ENCODE measurements at places on chromosomes 2 and 18.

DNA sequence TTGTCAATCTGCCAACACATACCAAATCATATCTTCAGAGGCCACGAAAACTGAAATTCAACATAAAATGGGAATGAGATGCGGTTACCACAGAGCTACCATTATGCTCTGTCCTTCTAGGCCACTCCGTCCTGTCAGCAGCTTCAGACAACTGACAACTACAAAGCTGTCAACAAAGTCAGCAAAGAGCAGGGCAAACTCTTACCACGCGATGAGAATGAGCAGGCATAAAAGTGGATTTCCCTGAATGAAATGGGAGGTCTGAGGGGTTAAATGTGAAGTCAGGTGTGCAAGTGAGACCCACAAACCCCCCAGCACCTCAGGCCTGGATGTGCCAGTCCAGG lies 130.1 kb downstream of the LNPK start:
- DNase-seq = no peak

DNA sequence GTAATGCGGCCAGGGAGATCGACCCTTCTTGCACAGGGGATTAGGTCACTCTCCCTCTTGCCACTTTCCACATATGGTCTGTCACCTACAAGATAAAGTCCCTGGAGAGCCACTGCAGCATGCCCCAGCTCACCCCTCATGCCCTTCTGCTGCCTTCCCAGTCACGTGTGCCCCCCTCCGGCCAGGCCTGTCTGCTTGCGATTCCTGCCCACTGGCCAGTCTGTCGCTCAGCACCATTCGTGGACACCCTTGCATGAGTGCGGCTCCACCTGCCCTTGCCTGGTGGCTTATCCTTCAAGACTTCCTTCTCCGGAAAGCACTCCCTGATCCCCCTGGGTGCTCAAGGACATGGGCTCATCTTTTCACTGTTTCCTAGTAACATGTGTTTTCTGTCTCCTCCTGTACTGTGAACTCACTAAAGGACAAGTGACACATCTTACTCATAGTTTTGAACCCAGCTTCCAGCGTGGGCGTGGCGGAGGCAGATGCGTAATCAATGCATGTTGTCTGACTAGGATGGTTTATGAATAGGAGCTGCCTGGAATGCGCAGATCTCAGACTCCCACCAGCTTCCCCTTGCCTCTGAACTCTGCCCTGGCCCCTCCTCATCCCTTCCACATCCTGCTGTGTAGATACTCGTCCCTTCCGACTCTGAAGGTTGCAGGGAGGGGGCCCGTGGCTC lies 7.8 kb upstream of the NT5DC4 start:
- no peak for DNase-seq

DNA sequence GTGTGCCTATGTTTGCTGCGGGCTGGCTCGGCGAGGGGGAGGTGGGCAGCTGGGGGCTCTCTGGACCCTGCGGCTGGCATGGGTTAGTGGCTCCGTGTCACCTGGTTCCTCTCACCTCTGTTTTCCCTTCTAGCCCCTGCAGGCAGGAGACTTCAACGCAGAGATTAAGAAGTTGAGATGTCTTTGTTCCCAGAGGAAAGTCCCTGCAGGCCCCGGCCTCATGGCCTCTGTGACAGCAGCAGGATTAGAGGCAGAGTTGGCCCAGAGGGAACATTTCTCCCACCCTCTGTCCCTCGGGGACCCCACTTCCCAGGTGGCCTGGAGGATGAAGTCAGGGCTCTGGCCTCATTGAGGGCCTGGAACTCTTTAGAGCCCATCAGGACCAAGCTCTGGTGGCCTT lies 56.5 kb downstream of the HPCAL1 start:
- no peak for DNase-seq

DNA sequence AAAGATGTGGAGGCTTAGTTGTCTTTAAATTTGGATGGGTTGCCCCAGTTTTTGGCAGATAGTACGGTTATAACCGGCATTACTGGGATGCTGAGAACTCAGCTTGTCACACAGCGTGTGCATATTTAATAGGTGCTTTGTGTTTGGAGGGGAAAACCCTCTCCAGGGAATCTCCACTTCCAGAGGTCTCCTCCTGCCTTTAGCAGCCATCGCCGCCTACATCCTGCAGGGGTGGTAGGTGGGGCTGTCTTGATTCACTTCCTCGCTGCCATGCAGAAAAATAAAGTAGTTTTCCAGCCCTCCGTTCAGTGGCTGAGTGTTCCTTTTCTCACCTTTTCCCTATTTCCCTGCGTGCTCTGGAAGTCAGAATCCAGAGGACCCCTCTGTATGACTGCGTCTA lies 76.4 kb downstream of the ITGB1BP1 start:
- no peak for DNase-seq

GRCh38 chr2:105764059-105764458 lies 19.3 kb downstream of the NCK2 start:
- DNase-seq = no peak

GRCh38 chr2:151943461-151943860 lies 115.2 kb upstream of the ARL5A start:
- no peak for DNase-seq

GRCh38 chr2:147916067-147916466 lies 71.2 kb downstream of the ACVR2A start:
- DNase-seq = no peak
